ENCODE measurements at places on chromosomes 16 and 17.

DNA sequence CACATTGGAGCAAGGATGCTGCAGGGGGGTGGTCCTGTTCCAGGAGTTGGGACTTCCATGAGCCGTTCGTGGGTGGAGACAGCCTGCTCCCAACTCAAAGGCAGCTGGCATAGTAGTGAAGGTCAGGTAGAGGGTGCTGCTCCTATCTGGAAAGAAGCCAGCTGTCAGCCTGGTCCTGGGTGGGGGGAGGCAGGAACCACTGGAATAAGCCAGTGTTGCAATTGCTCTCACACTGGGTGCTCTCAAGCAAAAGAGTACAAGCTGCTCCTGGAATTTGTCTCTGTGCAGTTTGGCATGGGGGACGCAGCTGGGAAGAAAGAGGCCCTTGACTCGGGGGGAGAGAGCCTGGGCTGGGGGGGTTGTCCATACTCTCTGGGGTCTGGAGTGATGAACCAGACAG is 8.7 kb downstream of the CACNG5 start:
- no peak for DNase-seq

- DNase-seq = no peak
Observed at GRCh38 chr16:79326549-79326948, 274.0 kb downstream of the MAF start.

- DNase-seq = no peak
Observed at GRCh38 chr16:81280393-81280792, 34.4 kb upstream of the GAN start.

DNA sequence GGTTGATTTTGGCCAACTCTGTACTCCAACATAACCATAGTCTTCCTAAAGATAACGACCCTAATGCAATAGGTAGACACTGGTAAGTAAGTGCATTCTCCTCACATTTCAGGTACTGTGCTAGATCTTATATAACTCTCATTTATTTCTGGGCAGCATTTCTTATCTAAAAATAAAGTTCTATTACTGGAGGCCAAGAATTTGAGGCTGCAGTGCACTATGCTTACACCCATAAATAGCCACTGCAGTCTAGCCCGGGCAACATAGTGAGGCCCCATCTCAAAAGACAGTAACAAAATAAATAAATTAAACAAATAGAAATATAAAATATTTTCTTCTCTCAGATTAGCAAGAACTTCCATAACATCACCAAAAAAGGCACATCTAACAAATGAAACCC is 12.7 kb downstream of the CLEC3A start:
- DNase-seq = no peak

DNA sequence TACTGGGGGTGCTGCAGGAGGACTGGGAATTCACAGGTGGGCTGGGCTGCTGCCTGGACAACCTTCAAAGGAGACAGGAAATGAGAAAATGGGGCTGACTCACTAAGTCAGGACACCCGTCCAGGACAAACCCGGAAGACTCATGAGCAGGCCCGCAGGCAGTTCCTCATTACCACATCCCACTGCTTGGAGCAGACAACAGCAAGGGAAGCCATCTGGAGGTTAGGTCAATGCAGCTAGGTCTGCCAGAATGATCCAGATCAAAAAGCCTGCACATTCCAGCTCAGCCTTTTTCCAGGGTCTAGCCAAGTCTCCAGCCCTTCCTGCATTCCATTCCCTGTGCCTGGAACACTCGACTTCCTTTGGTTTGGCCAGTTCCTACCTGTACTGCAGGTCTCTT is 536.5 kb upstream of the CDH11 start:
- DNase-seq = no peak

DNA sequence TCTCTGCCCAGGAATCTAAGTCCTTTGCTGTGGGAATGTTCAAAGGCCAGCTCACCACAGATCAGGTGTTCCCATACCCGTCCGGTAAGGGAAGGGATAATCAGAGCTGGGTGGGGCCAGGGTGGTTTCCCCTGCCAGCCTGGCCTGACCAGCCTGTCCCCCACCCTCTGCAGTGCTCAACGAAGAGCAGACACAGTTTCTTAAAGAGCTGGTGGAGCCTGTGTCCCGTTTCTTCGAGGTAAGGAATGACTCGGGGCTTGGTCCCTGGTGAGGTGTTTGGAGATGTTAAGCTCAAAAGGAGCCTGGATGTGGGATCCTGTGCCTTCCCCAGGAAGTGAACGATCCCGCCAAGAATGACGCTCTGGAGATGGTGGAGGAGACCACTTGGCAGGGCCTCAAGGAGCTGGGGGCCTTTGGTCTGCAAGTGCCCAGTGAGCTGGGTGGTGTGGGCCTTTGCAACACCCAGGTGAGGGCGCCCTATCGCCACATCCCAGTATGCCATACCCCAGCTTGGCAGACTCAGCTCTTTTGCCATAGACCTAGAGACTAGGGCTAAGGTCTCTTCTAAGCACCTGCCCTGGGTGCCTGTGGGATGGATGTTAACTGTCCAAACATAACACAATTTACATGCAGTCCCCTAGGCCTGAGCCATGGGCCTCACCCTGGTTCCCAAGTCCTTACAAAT is 997 bp downstream of the ACADVL start:
- DNase-seq = peak; percentile 27

Data from anterior cingulate cortex (tissue), 58 donors.